ENCODE measurements at places on chromosomes 1 and 21.

- no peak for DNase-seq
These were observed 17.6 kb downstream of the NOS1AP start for GRCh38 chr1:162087111-162087510.

DNA sequence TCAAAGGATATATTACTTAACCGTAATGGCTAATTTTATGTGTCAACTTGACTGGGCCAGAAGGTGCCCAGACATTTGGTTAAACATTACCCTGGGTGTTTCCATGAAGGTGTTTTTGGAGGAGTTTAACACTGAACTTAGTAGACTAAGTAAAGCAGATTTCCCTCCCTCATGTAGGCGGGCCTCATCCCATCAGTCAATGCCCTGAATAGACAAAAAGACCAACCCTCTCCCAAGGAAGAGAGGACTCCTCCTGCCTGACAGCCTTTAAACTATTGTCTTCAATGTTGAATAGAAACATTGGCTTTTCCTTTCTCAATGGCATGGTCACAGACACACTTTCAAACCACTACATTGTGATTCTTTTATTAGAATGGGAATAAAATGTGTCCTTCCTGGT is 121.9 kb downstream of the SETD4 start:
- no peak for DNase-seq

- DNase-seq, result no peak
These were observed 83.1 kb upstream of the HAO2 start for GRCh38 chr1:119285482-119285881.

DNA sequence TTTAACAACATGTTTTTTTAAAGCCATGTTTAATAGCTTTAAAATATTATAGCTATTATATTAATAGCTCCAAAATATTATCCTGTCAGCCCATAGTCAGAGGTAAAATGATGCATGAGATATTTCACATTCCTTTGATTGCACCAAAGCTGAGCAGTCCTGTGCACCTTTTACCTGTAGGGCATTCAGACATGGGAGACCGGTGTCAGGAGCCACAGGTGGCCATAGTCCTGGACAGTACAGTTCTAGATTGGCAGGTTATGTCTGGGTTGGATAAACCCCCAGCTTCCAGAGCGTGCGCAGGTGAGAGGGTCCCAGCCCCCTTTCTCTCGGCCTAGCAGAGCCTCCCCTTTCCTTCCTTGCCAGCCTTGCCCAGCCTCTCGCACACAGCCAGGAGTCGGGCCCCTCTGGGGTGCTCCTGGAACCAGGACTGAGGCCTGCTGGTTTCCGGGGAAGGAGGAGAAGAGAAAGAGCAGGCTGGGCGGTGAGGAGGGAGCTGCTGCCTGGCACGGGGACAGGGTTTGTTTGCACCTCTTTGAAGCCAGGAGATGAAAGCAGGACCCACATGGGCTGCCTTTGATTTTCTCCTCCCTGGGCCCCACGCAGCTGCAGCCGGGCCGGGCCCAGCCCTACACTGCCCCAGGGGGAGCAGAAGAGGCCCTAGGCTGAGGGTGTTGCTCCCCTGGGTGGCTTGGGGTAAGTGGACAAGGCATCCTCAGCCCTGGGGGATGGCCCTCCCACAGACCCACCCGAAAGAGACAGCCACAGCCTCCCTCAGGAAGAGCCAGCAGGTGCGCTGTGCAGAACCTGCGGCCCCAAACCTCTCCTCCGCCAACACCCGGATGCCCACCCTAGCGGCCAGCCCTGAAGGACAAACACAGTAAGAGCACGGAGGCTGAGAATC is 75.2 kb upstream of the TARDBP start:
- DNase-seq, result no peak

DNA sequence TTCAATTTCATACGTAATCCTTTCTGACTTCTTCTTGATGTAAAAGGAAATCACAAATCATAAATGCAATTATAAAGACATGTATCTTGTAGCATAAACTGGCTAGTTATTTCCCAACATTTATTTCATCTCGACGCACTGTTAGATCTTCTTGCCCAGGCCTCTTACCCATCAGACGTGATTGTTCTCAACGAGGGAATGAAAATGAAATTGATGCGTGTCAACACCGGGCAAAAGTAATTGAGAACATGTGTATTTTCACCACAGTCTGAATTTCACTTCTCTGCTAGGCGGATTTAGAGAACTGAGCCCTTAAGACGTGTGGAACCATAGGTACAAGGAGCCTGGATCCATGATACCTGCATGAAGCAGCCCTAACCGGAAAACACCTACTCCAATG is 519.7 kb downstream of the KCNT2 start:
- DNase-seq, result no peak

- DNase-seq, result no peak
These were observed 655 bp downstream of the COL6A1 start for GRCh38 chr21:45982092-45982757.

- DNase-seq, result no peak
These were observed 918 bp downstream of the IFNLR1 start for GRCh38 chr1:24186031-24186710.

DNA sequence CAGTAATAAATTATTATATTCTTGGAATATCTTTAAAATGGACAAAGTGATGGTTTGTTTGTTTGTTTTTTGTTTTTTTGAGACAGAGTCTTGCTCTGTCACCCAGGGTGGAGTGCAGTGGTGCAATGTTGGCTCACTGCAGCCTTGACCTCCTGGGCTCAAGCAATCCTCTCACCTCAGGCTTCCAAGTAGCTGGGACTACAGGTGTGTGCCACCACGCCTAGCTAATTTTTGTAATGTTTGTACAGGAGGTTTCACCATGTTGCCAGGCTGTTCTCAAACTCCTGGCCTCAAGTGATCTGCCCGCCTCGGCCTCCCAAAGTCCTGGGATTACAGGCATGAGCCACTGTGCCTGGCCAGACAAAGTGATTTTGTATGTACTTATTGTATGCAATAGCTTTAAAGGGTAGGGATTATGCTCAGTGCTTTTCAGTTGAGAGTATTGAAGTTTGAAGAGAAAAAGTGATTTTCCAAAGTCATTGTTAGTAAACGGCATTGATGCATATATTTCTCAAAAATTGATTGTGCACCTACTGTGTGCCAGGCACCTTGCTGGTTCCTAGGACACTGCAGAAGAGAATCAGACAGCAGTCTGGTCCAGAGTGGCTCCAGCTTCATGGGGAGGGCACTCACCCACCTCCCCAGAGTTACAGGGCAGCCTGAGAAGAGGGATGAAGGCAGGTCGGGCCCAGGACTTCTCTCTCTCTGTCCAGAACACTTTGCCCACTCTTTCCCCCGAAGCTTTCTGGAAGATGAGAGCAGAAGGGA is 34.2 kb upstream of the TTC22 start:
- DNase-seq, result no peak

DNA sequence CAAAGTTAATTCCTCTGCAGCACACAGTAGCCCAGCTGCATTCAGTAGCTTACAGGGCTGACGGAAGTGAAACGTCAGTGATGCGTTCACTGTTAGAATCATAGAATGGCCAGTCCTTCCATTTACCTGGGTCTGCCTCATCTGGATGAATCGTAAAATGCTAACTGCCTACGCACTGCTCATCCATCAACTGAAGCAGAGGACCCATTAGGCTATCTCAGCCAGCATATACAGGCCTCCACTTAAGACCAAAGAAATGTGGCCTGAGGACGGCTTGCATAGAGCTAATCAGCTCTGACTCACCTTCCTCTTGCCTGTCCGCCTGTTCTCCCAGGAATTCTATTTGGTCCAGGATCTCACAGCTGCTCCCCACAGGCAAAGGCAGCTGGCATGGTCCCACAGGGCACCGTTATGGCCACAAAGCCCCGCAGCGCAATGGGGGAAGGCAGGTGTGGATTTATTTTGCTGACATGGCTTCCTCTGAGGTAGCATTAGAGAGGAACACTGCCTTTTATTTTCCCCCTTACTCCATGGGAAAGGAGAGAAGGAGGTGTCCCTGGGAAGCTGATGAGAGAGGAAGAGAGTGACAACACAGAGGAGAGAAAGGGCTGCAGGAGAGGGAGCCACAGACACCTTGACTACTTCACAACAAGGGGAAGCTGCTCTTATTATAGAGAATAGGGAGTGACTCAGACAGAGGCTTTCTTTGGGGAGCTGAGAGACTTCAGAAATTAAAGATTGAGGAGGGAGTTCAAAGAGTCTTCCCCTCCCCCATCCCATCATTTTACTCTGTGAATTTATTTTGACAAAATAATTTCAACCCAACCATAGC is 177.6 kb downstream of the HHIPL2 start:
- DNase-seq, result no peak

DNA sequence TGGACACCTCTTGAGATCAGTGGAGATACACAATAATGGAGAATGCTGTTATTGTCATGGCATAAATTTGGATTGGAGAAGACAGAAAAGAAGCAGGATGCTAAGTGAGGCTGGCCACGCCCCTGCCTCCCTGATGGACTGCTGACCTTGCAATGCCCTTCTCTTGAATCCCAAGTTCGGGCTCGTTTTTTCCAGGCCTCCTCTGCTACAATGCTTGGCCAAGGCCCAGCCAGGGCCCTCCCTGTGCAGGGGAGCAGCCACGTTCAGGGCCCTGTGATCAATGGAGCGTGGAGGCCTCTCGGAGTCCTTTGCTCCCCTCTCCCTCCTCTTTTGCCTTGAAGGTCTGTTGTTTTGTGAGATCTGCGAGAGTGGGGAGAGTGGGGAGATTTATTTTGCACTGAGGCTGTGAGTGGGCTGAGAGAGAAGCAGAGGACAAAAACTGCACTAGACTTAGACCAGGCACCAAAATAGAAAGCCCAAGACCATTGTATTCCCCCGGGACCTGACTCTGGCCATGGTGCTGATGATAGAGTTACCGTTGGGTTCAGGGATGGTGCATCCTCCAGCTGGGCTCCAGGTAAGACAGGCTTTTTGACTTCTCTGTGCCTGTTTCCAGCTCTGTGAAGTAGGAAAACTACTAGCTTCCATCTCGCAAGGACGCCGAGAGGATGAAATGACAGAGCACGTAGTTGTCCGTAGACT is 268.6 kb downstream of the KAZN start:
- no peak for DNase-seq

DNA sequence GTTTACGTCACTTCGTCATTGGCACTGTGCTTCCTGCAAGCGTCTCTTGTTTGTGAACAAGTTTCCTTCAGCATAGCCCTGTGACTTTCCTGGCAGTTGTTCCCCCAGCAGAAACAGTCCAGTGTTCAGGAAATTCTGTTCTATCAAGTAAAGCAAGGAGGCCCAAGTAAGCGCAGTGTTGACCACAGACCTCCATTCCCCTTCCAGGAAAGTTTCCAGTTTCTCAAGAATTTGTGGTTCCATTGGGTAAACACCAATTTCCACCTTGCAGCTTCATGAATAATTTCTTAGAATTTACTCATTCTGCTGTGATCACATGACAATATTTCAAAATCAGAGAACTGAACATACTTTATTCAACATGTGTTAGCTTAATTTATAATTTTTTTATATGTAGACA is 88.5 kb upstream of the ETV3 start:
- DNase-seq, result no peak

DNA sequence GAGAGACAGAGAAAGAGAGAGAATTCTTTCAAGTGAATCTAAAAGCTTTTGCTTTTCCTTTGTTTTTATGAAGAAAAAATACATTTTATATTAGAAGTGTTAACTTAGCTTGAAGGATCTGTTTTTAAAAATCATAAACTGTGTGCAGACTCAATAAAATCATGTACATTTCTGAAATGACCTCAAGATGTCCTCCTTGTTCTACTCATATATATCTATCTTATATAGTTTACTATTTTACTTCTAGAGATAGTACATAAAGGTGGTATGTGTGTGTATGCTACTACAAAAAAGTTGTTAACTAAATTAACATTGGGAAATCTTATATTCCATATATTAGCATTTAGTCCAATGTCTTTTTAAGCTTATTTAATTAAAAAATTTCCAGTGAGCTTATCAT is 117.6 kb downstream of the PTPRC start:
- no peak for DNase-seq

Measured in nucleus accumbens (tissue), 56 donors.